GM12865 (cell line): ENCODE measurements at places on chromosomes 5 and 9.

DNA sequence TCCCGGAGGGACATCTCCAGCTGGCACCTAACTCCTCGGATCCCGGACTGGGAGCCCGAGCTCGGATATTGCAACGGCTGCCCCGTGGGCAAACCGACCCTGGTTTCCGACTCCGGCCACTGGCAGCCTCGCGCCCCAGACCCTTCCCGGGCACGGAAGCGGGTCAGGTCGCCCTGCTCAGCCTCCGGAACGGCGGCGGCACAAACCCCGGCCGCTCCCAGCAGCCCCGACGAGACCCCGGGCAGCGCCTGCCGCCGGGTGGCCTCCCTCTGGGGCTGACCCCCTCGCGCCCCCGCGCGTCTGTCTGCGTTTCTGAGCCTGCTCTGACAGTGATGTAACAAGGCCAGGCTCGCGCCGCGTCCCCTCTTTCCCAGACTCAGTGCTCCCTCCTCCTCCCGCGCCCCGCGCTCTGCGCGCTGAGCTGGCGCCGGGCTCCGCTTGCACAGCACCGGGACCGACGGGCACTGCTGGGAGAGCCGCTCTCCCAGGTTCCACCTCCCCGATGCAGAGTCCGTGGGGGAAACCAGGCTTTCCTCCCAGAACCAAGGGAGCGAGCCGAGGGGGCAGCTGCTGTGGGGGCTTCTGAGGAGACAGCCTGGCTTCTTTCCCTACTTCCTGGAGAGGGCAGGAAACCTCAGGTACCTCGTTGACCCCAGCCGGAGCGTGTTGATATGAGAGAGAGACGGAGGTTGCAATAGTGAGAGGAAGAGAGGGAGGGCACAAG, at the start of gene TMEM215:
TMEM215 (plus strand) TSS at position 373 of the 724 bp plus-strand sequence. CDS start 644 bp downstream, outside the sequence.
- no peak for DNase-seq

DNA sequence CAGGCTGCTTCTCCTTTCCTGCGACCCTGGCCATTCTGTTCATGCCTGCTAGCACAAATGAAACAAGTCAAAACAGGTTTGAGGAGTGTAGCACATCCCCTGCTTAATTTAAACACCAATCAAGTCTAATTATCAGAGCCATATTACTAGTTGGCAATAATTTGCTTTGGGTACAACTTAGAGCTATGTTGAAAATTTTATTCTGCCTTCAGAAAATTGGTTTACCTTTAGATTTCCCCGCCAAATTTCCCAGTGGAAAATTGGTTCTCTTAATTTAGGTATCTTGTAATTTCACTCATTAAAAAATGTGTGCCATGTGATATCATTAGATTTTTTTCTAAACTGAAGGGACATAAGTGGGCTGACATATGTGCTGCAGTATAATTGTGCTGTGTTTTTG, 265.8 kb downstream of the MAST4 start:
- no peak for DNase-seq

DNA sequence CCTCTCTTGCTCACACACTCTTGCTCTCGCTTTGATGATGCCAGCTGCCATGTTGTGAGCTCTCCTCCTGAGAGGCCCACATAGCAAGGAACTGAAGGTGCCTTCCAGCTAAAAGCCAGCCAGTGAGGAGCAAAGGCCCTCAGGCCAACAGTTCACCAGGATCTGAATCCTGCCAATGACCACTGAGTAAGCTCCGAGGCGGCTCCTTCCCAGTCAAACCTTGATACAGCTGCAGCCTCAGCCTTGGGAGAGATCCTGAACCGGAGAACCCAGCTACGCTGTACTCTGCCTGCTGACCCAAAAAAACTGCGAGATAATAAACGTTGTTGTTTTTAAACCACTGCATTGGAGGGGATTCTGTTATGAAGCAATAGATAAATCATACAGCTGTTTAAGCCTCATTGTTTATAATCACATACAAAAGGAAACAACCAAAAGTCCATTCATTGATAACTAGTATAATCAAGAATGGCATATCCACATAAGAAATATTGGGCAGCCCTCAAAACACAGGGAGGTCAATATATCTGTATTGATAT, 49.0 kb upstream of the IFNK start:
- no peak for DNase-seq

DNA sequence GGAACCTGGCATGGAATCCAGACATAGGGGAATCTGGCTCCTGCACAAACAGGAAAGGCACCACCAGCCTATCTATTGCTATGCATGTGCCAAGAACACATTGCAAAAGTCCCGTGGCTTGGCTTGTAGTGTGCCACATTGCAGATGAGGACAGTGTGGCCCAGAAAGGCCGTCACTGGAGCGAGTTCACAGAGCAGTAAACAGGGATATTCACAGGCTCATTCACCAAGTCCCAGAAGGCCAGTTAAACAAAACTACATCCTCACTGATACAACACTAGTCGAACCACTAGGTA, 39.6 kb upstream of the TRIM32 start:
- DNase-seq = no peak

DNA sequence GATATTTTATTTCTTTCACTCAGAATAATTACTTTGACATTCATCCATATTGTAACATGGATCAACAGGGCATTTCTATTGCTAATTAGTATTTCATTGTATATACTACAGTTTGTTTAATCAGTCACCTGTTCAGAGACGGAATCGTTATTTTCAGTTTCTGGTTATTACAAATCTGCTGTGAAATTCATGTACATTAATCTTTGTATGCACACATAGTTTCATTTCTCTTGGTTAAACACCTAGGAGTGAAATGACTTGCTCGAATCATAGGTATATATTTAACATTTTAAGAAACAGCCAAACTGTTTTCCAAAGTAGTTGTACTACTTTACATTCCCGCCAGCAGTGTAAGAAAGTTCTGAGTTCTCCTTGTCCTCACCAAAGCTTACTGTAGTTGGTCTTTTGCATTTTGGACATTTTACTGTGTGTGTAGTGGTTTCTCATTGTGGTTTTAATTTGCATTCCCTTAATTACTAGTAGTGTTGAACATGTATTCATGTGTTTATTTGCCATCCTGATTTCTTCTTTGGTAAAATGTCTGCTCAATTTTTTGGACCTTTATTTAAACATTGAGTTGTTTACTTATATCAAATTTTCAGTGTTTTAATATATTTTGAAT, 198.2 kb downstream of the SAXO1 start:
- DNase-seq = peak; percentile 8

DNA sequence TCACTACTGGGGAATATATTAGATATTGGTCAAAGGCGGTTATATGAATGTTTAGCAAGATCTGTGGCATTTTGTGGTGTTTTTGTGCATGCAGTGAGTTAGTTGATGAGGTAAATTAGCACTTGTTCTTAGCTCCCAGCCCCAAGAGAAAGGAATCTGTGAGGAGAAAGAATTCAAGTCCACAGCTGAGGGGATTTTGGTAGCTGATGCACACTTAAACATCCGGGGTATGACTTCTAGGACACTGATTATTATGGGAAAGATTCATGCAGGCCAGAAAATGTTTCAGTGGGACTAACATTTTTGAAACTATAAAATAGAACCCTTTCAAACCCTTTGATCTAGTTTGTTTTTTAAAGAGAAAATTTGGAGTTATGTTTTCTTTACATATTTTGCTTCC, 118.2 kb upstream of the RPS23 start:
- DNase-seq = no peak

GRCh38 chr9:115845648-115846312, 307.8 kb upstream of the PAPPA start:
- no peak for DNase-seq

DNA sequence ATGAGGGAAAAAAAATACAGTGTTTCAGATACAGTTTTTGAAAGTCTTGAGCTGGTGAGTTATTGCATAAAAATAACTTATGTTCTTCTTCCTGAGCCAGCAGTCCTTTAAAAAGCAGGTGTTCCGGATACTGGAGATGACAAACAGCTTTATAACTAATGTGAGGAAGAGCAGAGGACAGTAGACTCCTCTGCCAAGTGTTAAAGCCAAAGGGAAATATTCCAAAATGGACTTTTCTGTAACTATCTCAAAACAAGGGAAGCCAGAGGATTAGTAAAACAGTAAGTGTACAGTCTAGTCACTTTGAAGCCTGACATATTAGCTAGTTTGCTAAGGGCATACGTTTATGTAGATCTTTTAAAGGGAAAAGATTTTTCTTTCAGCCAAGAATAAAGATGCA, 11.0 kb upstream of the SNCAIP start:
- DNase-seq = no peak

DNA sequence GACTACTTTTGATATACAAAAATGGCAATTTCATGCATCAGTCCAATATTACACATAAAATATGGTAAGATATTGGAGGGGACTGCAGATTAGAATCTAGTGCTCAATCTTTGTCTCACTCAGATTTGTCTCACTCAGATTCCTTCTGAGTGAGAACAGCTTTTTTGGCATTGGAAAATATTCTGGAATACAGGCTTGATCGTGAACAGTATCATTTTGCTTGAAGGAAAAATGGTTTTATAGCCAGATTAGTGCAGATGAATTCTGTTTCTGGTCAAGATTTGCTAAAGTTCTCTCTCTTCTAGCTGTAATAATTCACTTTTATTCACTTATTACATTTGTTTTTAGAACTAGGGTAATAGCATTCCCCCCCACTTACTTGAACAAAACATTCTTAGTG, 51.2 kb downstream of the MAN2A1 start:
- DNase-seq = no peak

- DNase-seq = no peak
These were observed 197.7 kb upstream of the DAP start for GRCh38 chr5:10958728-10959127.

GRCh38 chr5:61582205-61582820, 250.3 kb downstream of the ZSWIM6 start:
- no peak for DNase-seq

DNA sequence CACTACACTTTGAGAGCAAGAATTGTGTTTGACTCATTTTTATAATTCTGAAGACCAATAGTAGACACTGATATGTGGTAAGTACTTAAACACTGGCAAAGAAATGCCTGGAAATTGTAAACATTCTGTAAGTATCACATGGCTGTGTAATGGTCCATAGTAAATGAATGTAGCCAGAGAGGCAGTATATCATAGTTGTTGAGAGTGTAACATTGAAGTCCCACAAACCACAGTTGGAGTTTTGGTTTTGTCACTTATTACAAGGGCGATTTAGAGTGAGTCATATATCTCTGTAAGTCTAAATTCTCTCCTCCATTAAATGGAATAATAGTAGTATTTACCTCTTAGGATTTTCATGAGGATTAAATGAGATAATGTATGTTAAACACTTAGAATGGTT, 181.1 kb upstream of the MEF2C start:
- DNase-seq = peak; percentile 25

GRCh38 chr5:170278611-170279458, 18.7 kb downstream of the LCP2 start:
- peak; percentile 88 for DNase-seq

DNA sequence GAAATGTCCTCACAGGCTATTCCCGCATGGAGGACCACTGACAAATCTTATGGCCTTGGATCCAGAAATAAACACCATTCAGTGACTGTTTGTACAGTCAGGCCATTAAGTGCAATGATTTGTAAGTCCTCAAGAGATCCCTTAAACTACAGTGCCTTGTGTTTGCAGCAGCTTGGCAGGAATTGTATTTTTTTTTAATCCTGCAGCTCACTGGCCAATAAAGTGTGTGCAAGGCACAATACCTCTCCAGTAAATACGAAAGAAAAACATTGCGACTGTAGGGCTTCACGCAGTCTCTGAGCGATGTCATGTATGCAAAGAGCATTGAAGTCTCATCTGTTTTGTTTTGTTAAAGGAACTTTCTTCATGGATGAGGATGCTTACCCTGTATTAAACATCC, 74.2 kb upstream of the TUSC1 start:
- no peak for DNase-seq

GRCh38 chr5:159978358-159978757, 30.6 kb upstream of the TTC1 start:
- DNase-seq = no peak

GRCh38 chr5:146188358-146188757, 5.9 kb upstream of the LARS1 start:
- DNase-seq = no peak

DNA sequence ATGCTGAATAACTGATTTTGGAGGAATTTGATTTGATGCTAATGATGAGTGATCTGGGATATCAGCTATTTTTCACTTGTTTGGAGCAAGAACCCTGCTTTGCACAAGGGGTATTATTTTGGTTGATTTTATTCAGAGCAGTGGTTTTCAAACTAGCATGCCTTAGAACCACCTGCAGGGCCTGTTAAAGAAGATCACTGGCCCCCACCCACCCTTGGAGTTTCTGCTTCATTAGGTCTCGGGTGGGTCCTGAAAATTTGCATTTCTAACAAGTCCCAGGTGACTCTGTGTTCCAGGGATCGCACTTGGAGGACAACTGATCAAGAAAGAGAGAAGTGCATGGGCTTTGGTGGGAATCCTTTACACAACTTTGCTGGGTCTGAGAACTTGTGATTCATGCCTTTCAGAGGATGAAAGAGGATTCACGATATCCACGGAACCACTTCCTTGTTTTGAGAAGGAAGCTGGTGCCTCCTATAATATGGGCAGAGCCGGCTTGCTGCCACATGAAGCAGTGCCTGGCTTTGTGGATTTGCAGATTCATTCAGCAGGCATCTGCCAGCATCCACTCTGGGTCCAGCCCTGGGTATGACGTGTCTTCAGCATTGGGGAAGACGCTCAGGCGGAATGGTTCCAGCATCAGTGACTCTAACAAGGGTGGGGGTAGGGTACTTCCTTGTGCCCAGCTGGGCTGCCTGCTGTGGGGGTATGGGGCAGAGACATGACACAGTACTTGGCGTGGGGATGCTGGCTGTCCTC, 106.6 kb upstream of the PITX1 start:
- no peak for DNase-seq

DNA sequence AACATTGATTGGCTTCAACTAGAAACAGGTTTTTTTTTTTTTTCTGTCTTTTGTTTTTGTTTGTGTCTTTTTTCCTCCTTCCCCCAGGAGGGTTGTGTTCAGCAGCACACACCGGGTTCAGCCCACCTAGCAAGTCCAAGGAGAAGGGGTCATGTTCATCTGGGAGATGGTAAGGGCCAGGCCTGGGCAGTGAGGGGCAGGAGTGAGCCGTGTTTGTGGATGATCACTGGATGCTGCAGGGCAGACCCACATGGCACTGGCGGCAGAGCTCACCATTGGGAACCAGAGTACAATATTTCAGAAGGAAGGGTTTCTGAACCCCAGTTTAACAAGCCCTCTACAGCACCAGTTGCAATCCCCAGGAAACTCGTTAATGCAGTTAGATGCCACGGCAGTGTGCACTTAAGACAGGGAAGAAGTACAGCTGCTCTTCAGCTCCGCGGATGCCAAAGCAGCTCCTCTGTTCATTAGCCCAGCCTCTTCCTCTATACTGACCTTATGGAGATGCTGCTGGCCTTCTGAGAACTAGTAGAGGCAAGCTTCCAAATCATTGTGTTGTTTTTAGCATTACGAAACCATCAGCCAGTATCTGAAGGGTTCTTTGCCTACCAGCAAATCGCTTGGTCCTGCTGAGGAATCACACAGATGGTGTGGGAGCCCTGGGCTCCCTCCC, 508.2 kb upstream of the WWC1 start:
- no peak for DNase-seq

GRCh38 chr9:113807173-113808061, 68.7 kb upstream of the ZNF618 start:
- peak; percentile 48 for DNase-seq

DNA sequence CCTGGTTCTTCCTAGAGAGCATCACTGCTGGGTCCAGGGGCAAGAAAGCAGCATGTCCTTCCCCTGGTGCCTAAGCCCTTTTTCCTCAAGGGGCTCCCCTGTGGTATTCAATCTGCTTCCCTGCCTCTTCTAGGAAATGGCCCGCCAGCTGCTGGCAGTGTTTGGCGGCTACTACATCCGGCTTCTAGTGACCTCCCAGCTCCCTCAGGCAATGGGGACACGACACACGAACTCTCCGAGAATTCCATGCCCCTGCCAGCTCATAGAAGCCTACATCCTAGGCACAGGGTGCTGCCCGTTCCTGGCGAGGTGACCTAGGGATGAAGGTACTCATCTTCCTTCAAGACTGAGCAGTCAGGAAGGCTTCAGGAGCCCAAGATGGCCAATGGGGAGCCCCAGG, 14.6 kb downstream of the TEX53 start:
- DNase-seq = no peak
